ENCODE measurements at places on chromosomes 2 and 18. TPM values are rescaled to one million over a fixed set of nuclear protein-coding genes. Genes with fewer than 3 reads are reported as not detected.

Gene MC4R
- not detected for total RNA-seq

Gene MBD5
- 17.8 TPM for total RNA-seq

Gene SMYD1
- not detected for total RNA-seq

Gene REG3G
- total RNA-seq = not detected

Gene ARHGAP15
- not detected for total RNA-seq

Gene CTDSP1
- total RNA-seq = 35.0 TPM

Gene SLC30A3
- 0.09 TPM for total RNA-seq

Gene SLC11A1
- total RNA-seq = 0.30 TPM

Gene RELCH
- 48.3 TPM for total RNA-seq

Gene CAPN14
- total RNA-seq = 0.14 TPM

Gene CAMKMT
- 8.6 TPM for total RNA-seq

Gene DES
- total RNA-seq = 5.3 TPM

Gene ASTL
- 0.23 TPM for total RNA-seq

Gene NOL4
- 0.30 TPM for total RNA-seq

Gene SMC6
- total RNA-seq = 46.7 TPM

All from smooth muscle cell of the umbilical artery (primary cell).